ENCODE measurements at places on chromosomes 13 and 19.

DNA sequence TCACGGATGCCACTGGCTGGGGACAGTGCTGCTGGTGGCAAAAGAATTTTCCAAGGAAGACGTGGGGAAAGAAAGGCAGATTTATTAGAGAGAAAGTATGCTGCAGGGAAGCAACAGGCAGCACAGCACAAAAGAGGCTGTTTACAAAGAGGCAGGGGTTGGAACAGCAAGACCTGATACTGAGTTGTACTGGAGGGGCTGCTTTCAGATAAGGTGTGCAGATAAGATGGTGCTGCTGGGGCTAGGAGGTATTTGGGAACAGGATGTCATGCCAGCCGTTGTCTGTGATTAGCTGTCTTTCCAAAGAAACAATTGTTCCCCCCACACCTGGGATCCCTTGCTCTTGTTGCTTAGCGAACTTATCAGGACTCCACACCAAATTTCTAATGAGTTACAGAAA is 2023.3 kb upstream of the PCDH20 start:
- DNase-seq, result no peak

DNA sequence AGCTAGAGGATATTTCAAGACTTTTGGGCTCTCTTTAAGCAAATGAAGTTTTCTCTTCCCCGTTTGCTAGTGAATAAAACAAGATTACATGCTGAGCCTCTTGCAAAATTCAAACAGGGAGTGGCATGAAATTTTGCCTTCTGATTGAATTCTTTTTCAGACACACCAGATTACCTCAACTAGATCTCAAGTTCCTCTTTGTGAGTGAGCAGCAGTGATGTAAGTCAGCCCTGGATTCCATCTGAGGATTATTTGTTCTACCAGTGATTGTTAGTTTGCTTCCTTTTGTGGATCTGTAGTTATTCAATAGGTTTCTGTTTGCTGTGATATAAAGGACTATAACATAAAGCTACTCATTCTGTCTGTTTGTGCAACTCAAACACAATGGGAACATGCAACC is 407.7 kb downstream of the LMO7 start:
- no peak for DNase-seq

DNA sequence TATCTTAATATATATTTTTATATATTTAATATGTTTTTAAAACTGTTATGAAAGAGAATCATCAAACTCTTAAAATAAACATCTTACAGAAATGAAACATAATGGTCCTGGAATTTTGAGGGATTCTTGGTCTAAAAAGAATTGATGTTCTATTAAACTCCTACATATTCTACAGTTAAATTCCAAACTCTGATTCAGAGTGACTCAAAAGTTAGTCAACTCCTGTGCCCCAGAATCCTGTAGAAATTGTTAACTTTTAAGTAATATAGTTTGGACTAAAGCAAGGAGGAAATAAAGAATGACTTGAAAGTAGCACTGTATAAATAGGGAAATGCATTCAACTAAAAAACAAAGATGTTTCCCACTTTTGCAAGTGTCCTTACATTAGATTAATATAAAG is 47.7 kb downstream of the FNDC3A start:
- no peak for DNase-seq

DNA sequence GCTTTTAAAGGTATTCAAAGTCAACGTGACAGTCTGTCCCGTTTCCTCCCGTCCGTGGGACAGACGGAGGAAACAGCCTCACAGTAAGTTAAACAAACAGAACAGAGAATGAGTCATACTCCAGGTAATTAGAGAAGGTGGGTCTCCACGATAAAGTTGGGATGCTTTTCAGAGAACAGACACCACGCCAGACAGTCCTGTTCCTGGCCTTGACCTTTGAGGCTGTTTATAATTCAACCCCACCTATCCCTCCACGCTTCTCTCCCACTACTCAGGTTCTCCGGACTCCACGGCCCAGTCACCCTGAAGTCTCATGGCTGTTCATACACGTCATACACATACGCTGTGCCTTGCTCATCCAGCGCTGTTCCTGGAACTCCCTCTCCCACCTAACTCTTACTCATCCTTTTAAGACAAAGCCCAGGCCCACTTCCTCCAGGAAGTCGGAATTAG is 42.5 kb downstream of the ARHGEF18 start:
- no peak for DNase-seq

DNA sequence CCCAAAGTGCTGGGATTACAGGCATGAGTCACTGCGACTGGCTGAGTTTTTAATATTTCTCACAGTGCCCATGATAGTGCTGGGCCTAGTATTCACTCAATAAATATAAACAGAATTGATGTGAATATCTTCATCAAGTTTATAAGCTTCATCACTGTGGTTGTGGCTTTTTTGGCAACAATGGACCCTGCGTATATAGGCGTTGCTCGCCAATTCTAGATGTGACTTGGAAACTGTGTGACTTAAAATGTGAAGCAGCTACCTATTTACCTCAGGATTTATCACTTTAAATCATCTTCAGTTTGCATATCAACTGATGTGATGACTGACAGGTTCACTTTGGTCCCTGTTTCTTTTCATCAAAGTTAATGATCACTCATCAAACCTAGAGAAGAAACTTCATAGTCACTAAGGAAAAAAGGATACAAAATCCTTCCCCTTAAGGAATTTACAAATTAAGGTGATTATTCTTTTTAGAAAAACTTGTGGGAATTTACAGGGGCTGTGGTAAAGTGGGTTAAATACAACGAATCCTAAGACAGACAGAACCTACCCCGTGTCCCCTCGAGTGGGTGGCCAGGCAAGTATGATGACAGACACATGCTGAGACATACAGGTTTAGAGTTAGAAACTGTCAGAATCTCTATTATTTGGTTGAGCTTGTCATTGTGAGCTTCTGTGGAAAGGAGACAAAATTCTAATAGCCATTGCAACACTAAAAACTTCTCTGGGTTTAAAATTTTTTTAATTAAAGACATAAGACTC is 101.3 kb downstream of the AKAP11 start:
- no peak for DNase-seq

GRCh38 chr19:49149652-49150105 is 5.5 kb downstream of the HRC start:
- DNase-seq, result no peak

All from gastrocnemius medialis (tissue), 4 donors.